Stimulated activated CD8-positive, alpha-beta memory T cell treated with anti-CD3 and anti-CD28 coated beads, Interleukin-4, amount 100 ng/mL, for 1 hour (primary cell): ENCODE measurements at places on chromosomes 3 and 15.

GRCh38 chr3:197238842-197239241 lies 59.6 kb downstream of the DLG1 start:
- no peak for DNase-seq

DNA sequence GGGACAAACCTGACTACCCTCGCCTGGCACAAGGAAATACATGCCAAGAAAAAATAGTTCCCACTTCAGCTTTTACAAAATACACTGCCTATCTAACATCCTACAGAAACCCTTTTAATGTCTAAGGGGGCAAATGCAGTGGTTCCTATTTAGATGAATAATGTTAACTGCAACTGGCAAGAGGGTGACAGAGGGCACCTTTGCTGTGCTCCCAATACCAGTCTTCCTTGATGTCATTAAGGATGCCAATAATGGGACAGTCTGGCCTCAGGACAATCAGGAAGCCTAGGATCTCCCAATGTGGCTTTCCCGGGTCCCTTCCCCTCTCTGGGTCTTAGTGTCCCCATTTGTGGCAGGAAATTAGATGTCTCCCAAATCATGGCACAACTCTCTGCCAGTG lies 13.9 kb downstream of the CSRNP1 start:
- DNase-seq = no peak

- DNase-seq = no peak
These were observed 35.1 kb downstream of the USP3 start for GRCh38 chr15:63539521-63539920.

GRCh38 chr3:156583469-156583868 lies 28.6 kb upstream of the SSR3 start:
- DNase-seq = no peak

DNA sequence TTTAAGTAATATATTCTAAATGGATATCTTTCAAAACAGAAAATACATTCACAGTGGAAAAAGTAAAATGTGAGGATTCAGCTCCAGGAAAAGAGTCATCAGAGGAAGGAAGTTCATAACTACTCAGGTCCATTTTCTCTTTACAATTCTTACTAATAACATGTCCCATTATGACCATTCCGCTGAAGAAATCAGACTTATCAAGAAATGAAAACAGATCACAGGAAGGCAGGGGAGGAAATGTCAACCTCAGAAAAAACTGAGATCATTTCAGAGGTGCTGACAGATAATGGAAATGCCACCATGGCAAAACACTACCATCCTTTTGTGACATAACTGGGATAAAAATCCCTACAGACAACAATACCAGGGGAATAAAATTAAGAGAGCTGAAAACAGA lies 139.5 kb downstream of the MAGI1 start:
- DNase-seq = no peak

- no peak for DNase-seq
These were observed 240.7 kb upstream of the DNAJC19 start for GRCh38 chr3:181230258-181230657.

DNA sequence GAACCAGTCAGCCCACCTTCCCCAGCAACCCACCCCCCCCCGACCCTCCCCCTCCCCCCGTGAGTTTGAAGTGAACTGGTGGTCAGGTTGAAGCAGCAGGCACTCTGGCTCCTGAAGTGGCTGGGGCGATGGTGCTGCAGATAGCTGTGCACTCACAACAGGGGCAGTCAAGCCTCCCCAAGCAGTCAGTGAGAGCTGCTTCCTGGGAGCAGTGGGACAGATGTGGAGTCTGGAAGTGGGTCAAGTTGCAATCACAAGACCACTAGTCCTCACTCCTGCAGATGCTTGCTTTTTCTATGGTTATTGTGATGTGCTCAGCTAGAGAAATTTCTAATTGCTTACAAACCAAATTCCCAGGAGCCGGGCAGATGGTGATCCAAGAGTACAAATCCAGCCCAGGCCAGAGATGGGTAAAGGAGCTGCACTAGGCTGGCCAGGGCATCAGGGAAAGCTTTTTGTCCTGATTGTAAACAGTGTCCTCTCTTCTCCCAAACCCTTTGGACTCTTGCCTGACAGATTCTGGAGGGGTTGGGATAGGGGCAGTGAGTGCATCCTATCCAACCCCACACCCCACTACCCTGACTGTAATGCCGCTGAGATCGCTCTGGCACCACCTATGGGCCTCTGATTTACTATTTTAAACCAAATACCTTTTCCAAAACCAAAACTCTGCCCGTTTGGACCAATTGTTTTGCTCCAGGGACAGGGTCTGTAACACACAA lies 9.8 kb upstream of the CLPX start:
- no peak for DNase-seq

DNA sequence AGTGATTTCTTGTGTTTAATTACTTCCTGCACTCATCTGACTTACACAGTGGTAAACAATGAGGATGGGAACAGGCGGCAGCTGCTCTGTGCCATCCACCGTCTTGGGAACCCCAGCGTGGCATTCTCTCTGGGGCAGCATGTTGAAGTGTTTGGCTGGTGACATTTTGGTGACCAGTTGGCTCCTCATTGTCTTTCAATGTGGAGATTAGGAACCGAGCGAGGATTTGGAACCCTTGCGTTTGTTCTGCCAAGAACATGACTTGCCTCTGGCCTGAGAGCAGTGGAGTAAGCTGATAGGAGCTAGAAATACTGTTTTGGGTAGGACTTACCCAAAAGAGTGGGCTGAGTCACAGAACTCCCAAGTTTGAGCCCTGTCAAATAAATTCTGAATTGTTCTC lies 88.8 kb downstream of the IGF1R start:
- no peak for DNase-seq

- no peak for DNase-seq
These were observed 137.7 kb downstream of the TBC1D2B start for GRCh38 chr15:77939851-77940250.

GRCh38 chr15:76185716-76186115 lies 125.6 kb downstream of the ETFA start:
- DNase-seq = no peak

- DNase-seq = no peak
These were observed 21.8 kb upstream of the XCR1 start for GRCh38 chr3:46049093-46049492.

GRCh38 chr3:58333206-58334012 lies 717 bp downstream of the PXK start:
- DNase-seq = no peak

- no peak for DNase-seq
These were observed 218.9 kb downstream of the PDZRN3 start for GRCh38 chr3:73405853-73406252.

GRCh38 chr3:165903885-165904630 lies 66.8 kb upstream of the BCHE start:
- no peak for DNase-seq

DNA sequence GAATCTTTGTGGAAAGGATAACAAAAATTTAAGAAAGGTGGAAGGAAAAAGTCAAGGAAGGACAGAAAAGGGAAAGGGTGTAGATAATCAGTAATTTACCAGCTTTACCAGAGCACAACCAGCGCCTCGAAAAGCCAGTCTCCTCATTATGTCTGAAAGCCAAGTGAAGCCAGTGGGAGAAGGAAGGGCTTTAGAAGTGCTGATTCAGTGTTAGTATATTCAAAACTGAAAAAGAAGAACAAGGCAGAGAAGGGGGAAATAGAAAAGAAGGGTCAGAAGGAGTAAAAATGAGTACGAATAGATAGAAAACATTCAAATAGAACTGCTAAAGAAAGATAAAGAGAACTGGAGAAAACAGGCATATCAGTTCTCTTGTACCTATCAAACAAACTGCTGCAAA lies 4.1 kb downstream of the PBRM1 start:
- no peak for DNase-seq

- DNase-seq = no peak
These were observed 27.1 kb upstream of the MAP3K13 start for GRCh38 chr3:185335799-185336198.

- DNase-seq = no peak
These were observed 65.6 kb upstream of the IQSEC1 start for GRCh38 chr3:13138833-13139145.

- no peak for DNase-seq
These were observed 141.9 kb downstream of the SQOR start for GRCh38 chr15:45776772-45777171.

GRCh38 chr15:49024840-49025239 lies 21.4 kb downstream of the SECISBP2L start:
- DNase-seq = no peak

GRCh38 chr3:101876142-101876541 lies 26.8 kb downstream of the NFKBIZ start:
- DNase-seq = no peak

- DNase-seq = no peak
These were observed 187.9 kb downstream of the MECOM start for GRCh38 chr3:169475576-169475975.

- DNase-seq = no peak
These were observed 199.1 kb downstream of the SI start for GRCh38 chr3:164879201-164879600.

DNA sequence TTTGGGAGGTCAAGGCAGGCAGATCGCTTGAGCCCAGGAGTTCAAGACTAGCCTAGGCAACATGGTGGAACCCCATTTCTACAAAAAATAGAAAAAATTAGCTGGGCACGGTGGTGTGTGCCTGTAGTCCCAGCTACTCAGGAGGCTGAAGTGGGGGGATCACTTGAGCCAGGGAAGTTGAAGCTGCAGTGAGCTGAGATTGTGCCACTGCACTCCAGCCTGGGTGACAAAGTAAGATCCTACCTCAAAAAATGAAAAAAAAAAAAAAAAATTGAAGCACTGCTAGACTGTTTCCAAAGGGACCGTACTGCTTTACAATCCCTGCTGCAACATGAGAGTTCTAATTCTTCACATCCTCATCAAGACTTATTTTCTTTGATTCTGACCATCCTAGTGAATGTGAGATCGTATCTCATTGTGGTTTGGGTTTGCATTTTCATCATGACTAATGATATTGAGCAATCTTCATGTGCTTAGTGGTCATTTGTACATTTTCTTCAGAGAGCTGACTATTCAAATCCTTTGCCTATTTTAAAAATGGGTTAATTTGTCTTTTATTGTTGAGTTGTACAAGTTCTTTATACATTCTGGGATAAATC lies 10.8 kb downstream of the CMTM8 start:
- no peak for DNase-seq
